ENCODE measurements at places on chromosomes 7 and 10.

GRCh38 chr10:9515922-9516321, 1461.4 kb downstream of the GATA3 start:
- no peak for DNase-seq

DNA sequence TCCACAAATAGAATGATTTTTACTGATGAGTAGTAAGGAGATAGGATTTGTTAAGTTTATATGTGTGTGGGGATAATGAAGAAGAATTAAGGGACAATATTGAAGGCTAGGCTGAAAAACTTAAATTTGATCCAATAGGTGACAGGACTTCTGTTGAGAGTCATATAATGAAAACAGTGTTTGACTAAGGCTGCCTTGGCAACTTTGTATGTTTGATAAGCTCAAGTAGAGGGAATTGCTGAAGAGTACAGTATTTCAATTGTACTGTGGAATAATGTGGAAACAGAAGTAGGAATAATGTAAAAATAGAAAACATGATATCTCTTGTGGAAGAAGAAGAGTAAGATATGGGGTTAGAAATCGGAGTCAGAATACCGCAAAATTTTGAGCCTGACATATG, 10.5 kb downstream of the R3HCC1L start:
- no peak for DNase-seq

GRCh38 chr10:86289577-86289868, 77.1 kb downstream of the GRID1 start:
- DNase-seq: no peak

- DNase-seq: no peak
Observed at GRCh38 chr7:150369748-150370501, 1.3 kb downstream of the REPIN1 start.

GRCh38 chr7:98078197-98078870, 28.3 kb upstream of the LMTK2 start:
- DNase-seq: no peak

DNA sequence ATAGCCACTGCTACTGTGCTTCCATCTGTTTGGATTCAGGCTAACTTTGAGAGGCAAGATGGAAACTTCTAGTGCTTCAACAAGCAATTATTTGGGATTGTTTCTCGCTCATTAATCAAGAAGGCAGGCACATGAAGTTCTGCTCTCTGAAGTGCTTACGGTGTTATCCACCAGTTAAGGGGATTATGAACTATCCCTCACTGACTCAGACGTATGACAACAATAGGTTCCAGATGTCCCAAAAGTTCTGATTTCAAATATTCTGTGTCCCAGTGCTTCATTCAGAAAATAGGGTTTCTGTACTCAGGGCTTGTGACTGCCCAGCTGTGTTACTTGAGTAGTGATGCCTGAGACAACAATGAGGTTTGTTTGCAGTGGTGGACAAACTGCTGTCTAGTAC, 81.0 kb downstream of the HACD1 start:
- DNase-seq: no peak

- DNase-seq: peak; percentile 50
Observed at GRCh38 chr7:129829737-129830631, 122.8 kb downstream of the UBE2H start.

- DNase-seq: no peak
Observed at GRCh38 chr10:20017961-20018360, 201.7 kb downstream of the PLXDC2 start.

DNA sequence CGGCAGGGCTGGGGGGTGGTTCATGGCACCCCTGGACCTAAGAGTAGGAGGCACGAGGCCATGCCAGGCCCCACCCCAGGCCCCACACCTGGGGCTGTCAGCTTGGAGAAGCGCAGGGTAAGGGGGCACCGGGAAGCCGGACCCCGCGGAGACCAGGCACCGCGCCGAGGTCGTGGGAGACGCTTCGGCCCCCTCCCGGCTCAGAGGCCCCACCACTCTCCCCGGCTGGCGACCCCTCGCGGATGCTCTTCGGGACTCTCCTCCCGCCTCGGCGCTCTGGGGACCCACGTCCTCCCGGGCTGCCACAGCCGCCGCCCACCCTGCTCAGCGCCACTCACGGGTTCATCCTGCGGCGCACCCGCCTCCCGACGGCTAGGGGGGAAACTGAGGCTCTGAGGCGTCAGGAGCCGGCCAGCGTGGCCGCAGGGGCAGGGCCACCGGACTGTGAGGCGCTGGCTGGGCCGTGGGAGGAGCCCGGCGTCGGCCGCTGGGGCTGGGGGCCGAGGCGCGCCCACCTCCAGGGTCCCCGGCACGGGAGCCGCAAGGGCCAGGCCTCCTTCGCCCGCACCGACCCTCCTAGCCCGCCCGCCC, 25.9 kb downstream of the PDGFA start:
- no peak for DNase-seq

DNA sequence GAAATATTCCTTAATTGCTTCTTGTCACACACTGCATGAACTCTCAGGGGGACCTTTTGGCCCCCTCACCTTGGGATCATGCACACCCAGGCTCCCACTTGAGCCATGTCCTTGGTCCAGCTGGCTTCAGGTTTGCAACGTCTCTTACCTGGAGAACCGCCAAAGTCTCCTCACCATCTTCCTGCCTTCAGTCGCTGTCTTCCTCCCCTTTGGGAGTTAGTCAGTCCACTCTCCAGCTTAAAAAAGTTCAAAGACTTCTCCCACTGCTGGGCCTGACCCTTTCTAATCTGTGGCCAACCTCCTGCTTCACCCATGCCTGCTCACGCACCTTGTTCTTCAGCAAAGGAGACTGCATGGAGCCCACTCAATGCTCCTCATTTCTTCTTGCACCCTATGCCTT, 82.6 kb upstream of the LRRC4 start:
- no peak for DNase-seq

GRCh38 chr7:82419200-82419599, 24.4 kb downstream of the CACNA2D1 start:
- DNase-seq: no peak

DNA sequence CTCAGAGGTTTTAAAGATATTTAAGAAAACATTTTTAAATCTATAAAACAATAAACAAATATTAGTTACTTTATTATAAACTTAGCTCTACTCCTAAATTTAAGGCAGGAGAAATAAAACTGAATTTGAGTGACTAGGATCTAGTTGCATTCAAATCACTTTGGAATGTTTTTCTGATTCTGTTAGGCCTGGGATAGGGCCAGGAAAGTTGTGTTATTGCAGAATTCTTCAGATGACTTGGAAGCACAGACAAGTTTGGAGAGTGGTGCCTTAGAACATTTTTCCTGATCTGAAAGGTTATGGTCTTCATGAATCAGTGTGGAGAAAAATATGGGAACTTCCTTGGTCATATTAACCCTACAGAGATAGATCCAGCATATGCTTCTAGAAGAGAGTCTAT, 15.6 kb upstream of the SLC25A13 start:
- no peak for DNase-seq

DNA sequence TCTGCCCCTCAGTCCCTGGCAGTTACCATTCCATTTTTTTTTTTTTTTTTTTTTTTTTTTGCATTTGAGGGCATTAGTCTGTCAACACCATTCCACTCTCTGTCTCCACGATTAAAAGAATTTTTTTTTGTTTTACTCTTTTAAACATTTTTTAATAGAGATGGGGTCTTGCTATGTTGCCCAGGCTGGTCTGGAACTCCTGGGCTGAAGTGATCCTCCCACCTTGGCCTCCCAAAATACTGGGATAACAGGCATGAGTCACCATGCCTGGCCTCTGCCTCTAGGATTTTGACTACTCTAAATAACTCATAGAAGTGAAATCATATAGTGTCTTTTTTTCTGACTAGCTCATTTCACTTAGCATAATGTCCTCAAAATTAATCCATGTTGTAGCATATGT, 16.5 kb upstream of the CLDN3 start:
- no peak for DNase-seq

- peak; percentile 66 for DNase-seq
Observed at GRCh38 chr10:59830601-59831259, 75.6 kb downstream of the CCDC6 start.

GRCh38 chr10:33234831-33235237, 99.6 kb downstream of the NRP1 start:
- no peak for DNase-seq

- no peak for DNase-seq
Observed at GRCh38 chr10:61732629-61733278, 70.0 kb downstream of the CABCOCO1 start.

- DNase-seq: no peak
Observed at GRCh38 chr10:5620966-5621365, 45.4 kb downstream of the ASB13 start.

- no peak for DNase-seq
Observed at GRCh38 chr10:56633876-56634452, 272.9 kb upstream of the ZWINT start.

DNA sequence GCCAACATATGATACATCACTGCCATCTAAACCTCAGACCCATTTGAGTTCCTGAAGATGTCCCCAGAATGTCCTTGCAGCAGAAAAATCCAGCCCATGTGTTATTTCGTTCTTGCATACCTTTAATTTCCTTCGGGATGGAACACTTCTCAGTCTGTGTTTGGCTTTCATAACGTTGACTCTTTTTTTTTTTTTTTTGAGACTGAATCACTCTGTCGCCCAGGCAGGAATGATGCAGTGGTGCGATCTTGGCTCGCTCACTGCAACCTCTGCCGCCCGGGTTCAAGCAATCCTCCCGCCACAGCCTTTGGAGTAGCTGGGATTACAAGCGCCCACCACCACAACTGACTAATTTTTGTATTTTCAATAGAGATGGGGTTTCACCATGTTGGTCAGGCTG, 148.8 kb upstream of the TNRC18 start:
- DNase-seq: no peak

GRCh38 chr10:38147686-38148085, 53.5 kb downstream of the ZNF37A start:
- no peak for DNase-seq

GRCh38 chr7:148223160-148223559, 367.4 kb upstream of the C7orf33 start:
- DNase-seq: no peak

- DNase-seq: no peak
Observed at GRCh38 chr7:3463696-3464095, 162.6 kb downstream of the SDK1 start.

GRCh38 chr10:76459016-76459730, 1027.7 kb downstream of the LRMDA start:
- DNase-seq: no peak

DNA sequence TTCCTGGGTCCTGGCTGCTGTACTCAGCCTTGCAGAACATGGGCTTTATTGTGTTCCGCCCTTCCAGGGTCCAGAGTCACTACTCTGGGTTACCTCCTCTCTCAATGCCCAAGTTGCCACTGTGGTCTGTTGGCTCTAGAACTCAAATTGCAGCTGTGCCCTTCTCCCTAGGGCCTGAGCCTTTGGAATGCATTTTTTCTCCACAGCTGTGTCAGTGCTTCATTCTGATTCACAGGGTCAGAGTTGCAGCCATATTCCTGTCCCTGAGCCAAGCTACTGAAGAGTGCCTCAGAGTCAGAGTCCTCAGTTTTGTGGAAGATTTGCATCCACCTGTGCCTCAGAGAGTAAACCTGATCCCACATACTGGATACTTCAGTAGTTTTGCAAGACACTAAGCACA, 167.5 kb downstream of the ITGB1 start:
- DNase-seq: no peak

GRCh38 chr10:128047351-128047750, 78.9 kb downstream of the MKI67 start:
- peak; percentile 82 for DNase-seq

- no peak for DNase-seq
Observed at GRCh38 chr7:155316427-155317113, 18.9 kb downstream of the INSIG1 start.

- no peak for DNase-seq
Observed at GRCh38 chr7:28151965-28152364, 28.6 kb downstream of the JAZF1 start.

- DNase-seq: no peak
Observed at GRCh38 chr7:35735396-35735795, 40.5 kb upstream of the HERPUD2 start.

Data from Calu3 (cell line).